ENCODE measurements at places on chromosomes 1 and 21. TPM values are rescaled to one million over a fixed set of nuclear protein-coding genes. Genes with fewer than 3 reads are reported as not detected.

GRCh38 chr21:46187814-46188213 is 3.6 kb upstream of the SPATC1L start:
- no peak for DNase-seq

GRCh38 chr1:59504276-59504675 is 207.4 kb downstream of the FGGY start:
- no peak for DNase-seq

GRCh38 chr1:232271991-232272589 is 357.8 kb downstream of the SIPA1L2 start:
- no peak for DNase-seq

ADAMTS4 gene
- 0.21 TPM for total RNA-seq

WNT4 gene
- total RNA-seq = 0.58 TPM

- DNase-seq = no peak
Measured at GRCh38 chr21:42666023-42666747, 12.8 kb downstream of the PDE9A start.

DNA sequence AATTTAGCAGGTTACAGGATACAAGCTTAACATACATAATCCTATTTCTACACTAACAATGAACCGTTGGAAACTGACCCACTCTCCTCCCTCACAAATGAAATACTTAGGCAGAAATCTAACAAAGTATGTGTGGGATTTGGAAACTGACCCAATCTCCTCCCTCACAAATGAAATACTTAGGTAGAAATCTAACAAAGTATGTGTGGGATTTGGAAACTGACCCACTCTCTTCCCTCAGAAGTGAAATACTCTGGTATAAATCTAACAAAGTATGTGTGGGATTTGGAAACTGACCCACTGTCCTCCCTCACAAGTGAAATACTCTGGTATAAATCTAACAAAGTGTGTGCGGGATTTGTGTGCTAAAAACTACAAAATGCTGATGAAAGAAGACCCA is 60.3 kb downstream of the TRAF5 start:
- no peak for DNase-seq

DNA sequence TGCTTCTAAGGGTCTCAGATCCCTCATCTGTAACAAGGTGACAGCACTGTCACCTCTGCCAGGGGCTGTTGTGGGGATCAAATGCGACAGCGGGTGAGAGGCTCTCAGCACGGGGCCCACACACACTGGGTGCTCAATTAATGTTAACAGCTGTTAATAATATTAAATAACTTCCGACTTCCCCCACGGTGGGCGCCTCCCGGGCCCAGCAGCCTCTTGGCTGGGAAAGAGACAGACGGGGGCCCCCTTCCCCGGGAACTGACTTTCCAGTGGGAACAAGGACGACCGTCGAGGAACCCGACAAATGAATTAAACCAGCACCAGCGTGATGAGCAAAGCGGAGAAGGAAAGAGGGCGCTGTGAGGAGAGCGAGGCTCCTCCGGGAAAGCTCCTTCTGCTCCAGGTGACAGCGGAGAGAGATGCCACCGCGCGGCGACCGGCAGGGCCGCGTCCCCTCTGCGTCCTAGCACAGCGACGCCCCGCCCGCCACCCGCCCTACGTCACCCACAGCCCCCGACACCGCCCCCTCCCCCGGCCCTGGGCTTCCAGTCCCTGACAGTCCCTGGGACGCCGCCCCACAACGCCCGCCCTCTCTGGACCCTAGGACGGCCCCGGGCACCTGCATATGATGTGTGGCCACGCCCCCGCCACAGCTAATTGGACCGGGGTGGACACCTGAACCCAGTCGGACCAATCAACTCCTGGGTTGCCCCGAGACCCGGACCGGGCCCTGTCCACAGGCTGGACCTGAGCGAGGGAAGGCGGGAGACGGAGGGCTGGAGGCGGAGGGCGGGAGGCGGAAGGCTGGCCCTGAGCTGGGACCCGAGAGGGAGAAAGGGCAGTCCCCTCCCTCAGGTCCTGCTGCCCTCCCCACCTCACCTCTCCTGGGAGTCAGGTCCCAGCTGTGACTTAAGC is 38.2 kb downstream of the MATN1 start:
- no peak for DNase-seq

C1QTNF12 gene
- total RNA-seq = 0.88 TPM

DNA sequence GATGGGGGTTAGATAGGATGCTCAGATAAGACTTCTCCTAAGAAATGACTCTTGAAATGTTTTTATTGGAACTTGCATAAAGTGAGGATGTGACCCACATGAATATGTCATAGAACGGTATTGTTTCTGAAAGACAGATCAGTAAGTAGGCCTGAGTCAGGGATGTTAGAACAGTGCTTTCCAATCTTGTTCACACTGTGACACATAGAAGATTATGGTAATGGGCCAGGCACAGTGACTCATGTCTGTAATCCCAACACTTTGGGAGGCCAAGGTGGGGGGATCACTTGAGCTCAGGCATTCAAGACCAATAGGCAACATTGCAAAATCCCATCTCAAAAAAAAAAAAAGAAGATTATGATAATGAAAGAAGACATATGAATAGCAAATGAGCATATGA is 32.9 kb downstream of the FMO4 start:
- DNase-seq = no peak

GRCh38 chr1:156961709-156962108 is 41.3 kb downstream of the LRRC71 start:
- no peak for DNase-seq

PSRC1 gene
- 5.5 TPM for total RNA-seq

CENPS gene
- total RNA-seq = 8.5 TPM

DNA sequence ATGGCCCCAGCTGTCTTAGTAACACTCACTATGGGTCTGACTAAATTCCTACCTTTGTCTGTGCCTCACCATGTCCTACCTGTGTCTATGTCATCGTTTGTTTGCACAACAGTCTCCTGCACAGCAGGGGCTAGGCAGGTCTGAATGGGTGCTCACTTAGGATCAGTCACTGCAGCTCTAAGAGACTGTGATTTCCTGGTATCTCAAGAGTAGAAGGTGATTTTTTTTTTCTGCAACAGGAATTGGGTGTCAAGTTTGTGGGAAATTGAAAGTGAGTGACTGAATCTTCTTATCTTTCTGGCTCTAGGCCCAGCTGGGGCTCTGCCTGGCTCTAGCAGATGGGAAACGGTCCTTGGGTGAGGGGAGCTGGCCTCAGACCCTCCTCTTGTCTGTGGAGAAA is 46.4 kb upstream of the TRABD2B start:
- no peak for DNase-seq

TMPRSS2 gene
- 8.2 TPM for total RNA-seq

DNA sequence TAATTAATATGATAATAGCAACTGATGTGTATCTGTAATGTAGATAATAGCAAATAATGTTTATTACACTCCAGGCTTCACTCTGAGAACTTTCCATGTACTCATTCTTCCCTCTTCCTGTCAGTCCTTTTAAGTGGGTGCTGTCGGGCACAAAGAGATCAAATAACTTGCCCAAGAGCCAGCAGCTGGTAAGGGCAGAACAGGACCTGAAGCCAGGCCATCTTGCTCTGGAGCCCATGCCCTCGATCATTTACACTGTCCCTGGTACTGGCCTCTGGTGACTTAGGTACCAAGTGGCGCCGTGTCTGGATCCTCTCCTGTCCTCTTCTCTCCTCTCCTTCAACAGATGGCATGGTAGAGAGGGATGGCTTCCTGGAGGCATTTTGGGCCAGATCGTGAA is 97.2 kb downstream of the VPS13D start:
- DNase-seq = no peak

DNA sequence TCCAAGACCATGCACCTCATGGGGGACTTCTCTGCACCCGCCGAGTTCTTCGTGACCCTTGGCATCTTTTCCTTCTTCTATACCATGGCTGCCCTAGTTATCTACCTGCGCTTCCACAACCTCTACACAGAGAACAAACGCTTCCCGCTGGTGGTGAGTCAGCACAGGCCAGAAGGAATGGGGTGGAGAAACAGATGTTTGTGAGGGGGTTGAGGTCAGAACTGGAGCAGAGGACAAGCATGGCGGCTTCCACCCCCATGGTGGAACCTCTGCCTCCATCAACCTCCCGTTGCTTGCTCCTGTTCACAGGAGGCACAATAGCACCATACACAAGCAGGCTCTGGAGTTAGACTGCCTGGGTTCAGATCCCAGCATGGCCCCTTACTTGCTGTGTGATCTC is 6.9 kb upstream of the ATXN7L2 start:
- DNase-seq = no peak

GRCh38 chr1:50783286-50783685 is 176.8 kb downstream of the FAF1 start:
- DNase-seq = no peak

DNA sequence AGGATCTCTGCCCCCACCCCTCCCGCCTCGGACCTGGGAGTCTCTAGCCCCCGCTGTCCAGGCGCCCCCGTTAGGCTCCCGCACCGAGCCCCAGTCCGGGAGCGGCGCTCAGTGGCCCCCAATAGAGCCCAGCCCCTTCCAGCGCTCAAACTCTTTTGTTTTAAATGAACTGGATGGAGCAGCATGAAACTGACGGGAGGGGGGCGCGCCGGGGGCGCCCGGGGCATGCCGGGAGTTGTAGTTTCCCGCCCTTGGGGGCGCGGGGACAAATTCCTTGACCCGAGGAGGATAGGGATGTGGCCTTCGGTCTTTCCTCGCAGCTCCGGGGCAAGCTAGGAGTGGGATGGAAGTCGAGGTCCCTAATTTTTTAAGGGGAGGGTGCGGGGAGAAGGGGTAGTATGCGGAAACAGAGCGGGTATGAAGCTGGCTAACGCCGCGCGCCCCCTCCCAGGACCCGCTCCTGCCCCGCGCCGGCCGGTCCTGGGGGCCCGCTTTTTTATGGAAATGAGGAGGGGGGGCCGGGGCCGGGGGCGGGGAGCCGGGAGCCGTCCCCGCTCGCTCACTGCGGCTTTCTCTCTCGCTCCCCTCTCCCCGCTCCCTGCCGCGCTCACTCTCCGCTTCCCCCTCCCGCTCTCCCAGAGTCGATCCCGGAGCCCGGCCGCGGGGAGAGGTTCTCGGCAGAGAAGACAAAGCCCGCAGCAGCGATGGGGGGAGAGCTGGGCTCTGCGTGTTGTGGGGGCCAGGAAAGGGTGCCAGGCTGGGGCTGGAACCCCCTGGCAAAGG is at the start of gene MEX3A:
Gene MEX3A, minus strand, starts transcription at position 157 of the 783 bp plus-strand sequence. CDS start 467 bp downstream, outside the sequence.
- DNase-seq = no peak

DNA sequence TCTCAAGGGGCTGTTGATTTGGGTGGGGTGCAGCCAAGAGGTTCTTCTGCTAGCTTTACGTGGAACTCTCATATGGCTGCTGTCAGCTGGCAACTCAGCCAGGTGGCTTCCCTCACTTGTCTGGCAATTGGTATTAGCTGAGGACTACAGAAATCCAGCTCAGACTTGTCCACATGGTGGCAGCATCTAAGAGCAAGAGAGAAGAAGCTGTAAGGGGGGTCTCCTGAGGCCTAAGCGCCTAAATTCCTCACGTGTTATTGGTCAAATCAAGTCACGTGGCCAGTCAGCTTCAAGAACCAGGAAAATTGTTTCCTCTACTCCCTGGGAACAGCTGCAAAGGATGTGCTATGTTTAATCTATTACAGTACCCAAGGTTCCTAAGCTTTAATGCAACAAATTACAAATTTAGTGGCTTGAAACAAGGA is 4.2 kb upstream of the DYRK3 start:
- DNase-seq = peak; percentile 56

GRCh38 chr1:44826375-44827196 is 16.5 kb downstream of the PTCH2 start:
- no peak for DNase-seq

OR4F16 gene
- total RNA-seq = not detected

DNA sequence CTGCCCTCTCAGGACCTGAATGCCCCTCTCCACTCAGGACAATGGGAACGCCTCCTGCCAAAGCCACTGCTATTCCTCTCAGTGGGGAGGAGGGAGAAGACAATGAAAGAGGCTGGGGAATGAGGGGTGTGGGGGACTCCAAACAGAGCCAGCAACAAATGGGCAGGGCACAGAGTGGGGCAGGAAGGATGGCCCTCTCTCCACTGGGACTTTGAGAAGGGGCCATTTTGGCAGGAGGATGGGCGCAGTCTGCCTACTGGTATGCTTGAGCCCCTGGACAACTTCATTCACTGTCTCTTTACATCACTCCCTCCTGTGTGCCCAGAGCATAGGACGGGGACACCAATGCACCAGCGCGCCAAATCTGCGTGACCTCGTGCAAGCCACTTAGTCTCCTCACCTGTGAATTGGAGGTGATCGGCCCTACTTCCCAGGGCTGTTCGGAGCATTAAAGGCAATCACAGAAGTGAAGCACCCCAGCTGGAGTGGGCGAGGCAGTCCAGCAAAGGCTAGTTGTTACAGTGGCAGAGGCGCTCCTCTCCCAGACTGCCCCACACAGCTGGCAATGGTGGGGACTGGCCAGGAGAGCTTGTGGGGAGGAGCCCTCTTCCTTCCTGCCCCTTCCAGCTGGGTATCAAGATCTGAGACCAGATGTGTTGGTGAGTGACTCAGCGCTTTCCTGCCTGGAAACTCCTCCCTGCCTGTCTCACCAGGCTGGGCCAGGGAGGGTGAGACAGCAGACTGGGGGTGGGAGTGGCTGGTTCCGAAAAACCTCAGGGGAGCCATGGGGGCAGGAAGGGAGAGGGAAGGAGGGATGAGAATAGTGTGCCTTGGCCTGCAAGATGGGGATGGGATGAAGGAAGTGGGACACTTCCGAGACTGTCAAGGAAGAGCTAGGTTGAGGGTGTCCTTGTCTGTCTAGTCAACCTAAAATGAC is 22.4 kb upstream of the SYNC start:
- peak; percentile 77 for DNase-seq

GRCh38 chr1:11925938-11926292 is 312 bp downstream of the KIAA2013 start:
- DNase-seq = no peak

DNA sequence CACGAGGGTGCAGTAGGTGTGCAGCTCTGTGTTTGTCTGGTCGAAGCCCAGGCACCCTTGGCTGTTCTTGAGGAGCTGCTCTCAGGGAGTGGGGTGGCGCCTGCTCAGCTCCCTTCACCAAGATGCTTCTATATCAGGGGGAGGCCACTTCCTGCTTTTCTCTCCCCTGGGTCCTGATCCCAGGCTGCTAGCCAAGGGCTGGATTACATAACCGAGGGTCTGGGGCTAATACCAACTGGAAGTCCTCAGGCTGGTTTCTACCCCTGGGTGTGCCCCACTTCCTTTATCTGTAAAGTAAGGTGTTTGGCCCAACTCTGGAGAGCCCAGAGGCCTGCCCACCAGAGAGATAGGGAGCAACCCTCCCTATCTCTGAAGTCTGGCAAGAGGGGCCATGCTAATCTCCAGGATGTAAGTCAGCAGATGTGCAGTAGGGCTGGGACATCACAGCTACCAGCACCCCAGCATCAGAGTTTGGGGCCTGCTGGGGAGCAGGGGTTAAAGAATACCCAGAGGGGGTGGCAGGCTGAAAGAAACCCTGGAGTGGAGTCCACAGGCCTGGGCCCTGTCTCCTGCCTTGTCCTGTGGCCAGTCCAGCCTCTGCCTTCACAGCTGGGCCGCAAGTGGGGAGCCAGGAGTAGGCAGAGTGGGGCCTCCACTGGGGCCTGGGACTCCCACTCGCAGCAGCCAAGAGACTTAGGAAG is 2.1 kb downstream of the SELENBP1 start:
- DNase-seq = no peak

- DNase-seq = no peak
Measured at GRCh38 chr1:201750120-201750519, 78.8 kb upstream of the IPO9 start.

ATP1A4 gene
- total RNA-seq = not detected

- DNase-seq = peak; percentile 18
Measured at GRCh38 chr1:200558866-200559459, 61.6 kb downstream of the KIF14 start.
